Stomach (tissue), 19 donors: ENCODE measurements at places on chromosomes 6 and 20. TPM values are rescaled to one million over a fixed set of nuclear protein-coding genes. Genes with fewer than 3 reads are reported as not detected.

The RBM39 gene
- total RNA-seq = 770 TPM

The TBC1D7 gene
- not detected for total RNA-seq

The NRSN1 gene
- total RNA-seq = not detected

The PTGIS gene
- 25.7 TPM for total RNA-seq

The HLA-DQA2 gene
- not detected for total RNA-seq

The MAS1 gene
- total RNA-seq = not detected

The ID4 gene
- 22.0 TPM for total RNA-seq

The GRM4 gene
- not detected for total RNA-seq

The ELOVL2 gene
- total RNA-seq = not detected

The CDSN gene
- not detected for total RNA-seq

The CRISP3 gene
- total RNA-seq = not detected

The LCA5 gene
- total RNA-seq = 2.7 TPM
